Activated naive CD4-positive, alpha-beta T cell treated with anti-CD3 and anti-CD28 coated beads for 36 hours (primary cell): ENCODE measurements at places on chromosomes 13 and 19.
A peak's percentile ranks its signal among the peaks of the same experiment; 100 is the strongest.

- peak; percentile 77 for DNase-seq
These were observed 6.8 kb upstream of the ZNF283 start for GRCh38 chr19:43820098-43820883.

GRCh38 chr19:1136201-1136600, 32.4 kb downstream of the GPX4 start:
- DNase-seq = no peak

GRCh38 chr13:23679220-23679619, 109.0 kb downstream of the TNFRSF19 start:
- DNase-seq = peak; percentile 42

GRCh38 chr19:30086916-30087315, 144.9 kb downstream of the URI1 start:
- DNase-seq = no peak

DNA sequence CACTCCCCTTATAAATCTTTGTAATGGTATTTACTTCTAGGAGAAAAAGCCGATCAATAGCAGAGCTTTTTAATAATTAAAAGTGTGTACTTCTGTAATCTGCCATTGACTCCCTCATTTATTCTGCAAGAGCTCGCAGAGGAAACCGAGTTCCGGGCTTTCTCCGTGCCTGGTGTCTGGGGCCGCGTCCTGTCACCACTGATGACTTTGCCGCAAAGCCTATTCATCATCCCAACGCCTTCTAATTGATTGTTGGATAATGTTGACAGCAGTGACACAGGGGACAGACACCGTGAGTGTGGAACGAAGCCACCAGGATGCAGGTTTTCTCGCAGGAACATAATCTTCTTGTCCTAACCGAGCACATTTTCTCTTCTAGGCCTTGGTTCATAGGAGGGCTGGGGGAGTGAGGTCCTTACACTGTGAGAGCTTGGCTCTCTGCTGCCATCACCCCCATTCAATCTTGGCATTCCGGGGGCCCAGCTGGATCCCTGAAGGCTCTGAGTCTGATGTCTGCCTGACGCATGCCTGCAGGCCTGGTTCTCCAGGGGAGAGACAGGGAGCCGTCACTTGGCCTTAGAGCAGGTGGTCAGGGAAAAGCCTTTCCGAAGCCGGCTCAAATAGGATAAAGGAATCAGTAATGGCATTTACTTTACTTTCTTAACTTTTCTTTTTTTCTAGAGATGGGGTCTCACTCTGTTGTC, 110.3 kb downstream of the KDM4B start:
- no peak for DNase-seq

- DNase-seq = no peak
These were observed 199.2 kb downstream of the COL4A1 start for GRCh38 chr13:110107568-110108347.

- DNase-seq = no peak
These were observed 47.5 kb downstream of the GAS6 start for GRCh38 chr13:113816254-113816929.

GRCh38 chr19:48837051-48837524, 797 bp upstream of the HSD17B14 start:
- peak; percentile 83 for DNase-seq
